SK-MEL-5 (cell line): ENCODE measurements at places on chromosomes 7 and 10.

DNA sequence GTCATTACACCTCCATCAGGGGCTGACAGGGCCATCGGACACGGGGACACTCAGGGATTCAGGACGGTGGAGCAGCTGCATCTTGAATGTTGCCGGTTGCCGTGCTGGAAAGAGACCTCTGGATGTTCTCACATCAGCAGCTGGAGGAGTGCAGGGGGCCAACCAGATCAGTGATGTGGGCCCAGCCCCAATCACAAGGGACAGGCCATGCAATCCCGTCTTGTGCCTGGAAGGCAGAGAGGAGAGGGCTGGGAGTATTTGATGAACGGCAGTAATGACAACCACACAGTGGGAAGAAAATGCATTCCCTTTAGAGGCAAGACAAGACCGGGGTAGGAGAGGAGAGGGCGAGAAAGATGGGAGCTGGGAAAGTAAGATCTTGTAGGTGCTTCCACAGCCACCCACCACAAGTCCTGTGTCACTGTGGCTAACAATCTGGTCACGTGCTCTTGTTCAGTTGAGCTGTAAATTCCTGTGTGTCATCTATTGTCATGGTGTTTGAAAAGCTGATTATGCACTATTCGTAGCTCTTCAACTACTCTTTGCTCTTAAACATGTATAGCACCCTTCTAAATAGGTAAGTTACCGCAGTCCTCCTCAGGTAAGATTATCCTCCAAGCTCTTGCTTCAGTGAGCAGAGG, 85.9 kb upstream of the LEP start:
- DNase-seq = no peak

GRCh38 chr10:18793951-18794350, 134.7 kb downstream of the ARL5B start:
- peak; percentile 46 for DNase-seq

GRCh38 chr10:127117125-127117524, 79.3 kb downstream of the INSYN2A start:
- DNase-seq = peak; percentile 5

DNA sequence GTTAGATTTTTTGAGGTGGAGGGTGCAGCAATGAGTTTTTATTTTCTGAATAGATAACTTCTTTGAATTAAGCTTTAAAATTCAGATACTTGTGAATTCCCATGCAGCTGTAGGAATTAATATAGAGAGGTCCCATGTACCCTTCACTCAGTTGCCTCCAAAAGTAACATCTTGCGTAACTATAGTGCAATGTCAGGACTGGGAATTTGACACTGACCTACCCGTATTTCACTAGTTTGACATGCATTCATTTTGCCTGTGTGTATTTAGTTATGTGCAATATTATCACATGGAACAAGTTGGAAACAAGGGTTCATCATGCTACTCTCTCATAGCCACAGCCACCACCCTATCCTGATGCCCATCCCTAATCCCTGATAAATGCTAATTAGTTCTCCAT, 147.1 kb upstream of the IGFBP3 start:
- no peak for DNase-seq

DNA sequence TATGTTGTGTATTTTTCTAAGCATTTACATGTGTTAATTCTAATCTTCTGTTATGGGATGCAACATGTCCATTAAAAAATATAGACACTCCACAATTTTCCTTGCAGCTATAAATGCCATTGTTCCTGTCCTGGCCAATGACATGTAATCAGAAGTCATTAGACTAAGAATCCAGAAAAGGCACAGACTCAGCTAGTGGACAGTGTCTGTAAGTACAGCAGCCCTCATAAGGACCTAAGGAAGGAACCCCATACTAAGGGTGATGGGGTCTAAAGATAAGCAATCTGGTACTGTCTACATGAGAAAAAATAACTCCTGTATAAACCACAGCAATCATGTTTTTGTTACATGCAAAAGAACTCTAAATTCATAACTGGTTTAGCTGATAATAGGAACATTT, 115.9 kb downstream of the GPR85 start:
- DNase-seq = peak; percentile 46

GRCh38 chr7:43041105-43041504, 71.3 kb upstream of the HECW1 start:
- no peak for DNase-seq

GRCh38 chr7:40859076-40859475, 724.3 kb downstream of the SUGCT start:
- no peak for DNase-seq

DNA sequence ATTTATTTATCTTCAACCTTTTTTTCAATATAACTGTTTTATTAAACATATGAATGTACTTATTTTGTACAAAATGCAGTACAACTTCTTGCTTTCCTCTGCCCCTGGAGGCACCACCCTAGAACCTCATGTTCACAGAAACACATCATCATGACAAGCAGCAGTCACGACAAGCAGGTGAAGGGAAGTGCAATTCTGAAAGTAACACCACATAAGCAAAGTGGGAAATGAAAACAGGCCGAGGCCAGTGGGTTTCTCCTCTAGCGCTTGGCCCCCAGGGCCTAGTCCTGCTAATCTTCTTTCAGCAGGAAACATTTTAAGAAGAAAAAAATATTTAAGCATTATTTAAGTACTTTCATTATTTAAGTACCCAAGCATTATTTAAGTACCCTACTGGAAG, 598.1 kb downstream of the SH2D4B start:
- DNase-seq = no peak

GRCh38 chr7:80373429-80374032, 138.3 kb downstream of the GNAT3 start:
- no peak for DNase-seq

GRCh38 chr10:69119896-69120295, 4.1 kb upstream of the VPS26A start:
- DNase-seq = no peak

GRCh38 chr7:128033246-128033645, 2.0 kb upstream of the LRRC4 start:
- no peak for DNase-seq

DNA sequence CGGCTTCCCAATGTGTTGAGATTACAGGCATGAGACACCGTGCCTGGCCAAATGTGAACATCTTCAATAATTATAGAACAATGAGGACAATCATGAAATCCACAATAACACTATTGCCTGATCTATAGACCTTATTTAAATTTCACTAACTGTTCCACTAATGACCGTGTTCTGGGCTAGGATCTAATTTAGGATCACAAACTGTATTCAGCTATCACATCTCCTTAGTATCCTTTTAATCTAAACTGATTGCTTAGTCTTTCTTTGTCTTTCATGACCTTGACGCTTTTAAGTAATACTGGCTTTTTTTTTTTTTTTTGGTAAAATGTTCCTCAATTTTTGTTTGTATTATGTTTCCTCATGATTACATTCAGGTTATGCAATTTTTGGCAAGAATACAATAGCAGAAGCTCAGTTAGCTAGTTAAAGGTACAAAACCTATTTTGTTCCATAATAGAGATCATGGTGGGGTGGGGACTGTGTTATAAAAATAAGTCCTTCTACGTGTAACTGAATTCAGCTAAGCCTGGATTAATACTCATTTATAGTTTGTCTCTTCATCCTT, 158.4 kb downstream of the AOAH start:
- no peak for DNase-seq

- no peak for DNase-seq
These were observed 87.2 kb upstream of the PFKP start for GRCh38 chr10:2980116-2980515.

- peak; percentile 42 for DNase-seq
These were observed 11.2 kb downstream of the CTBP2 start for GRCh38 chr10:125149036-125149679.

DNA sequence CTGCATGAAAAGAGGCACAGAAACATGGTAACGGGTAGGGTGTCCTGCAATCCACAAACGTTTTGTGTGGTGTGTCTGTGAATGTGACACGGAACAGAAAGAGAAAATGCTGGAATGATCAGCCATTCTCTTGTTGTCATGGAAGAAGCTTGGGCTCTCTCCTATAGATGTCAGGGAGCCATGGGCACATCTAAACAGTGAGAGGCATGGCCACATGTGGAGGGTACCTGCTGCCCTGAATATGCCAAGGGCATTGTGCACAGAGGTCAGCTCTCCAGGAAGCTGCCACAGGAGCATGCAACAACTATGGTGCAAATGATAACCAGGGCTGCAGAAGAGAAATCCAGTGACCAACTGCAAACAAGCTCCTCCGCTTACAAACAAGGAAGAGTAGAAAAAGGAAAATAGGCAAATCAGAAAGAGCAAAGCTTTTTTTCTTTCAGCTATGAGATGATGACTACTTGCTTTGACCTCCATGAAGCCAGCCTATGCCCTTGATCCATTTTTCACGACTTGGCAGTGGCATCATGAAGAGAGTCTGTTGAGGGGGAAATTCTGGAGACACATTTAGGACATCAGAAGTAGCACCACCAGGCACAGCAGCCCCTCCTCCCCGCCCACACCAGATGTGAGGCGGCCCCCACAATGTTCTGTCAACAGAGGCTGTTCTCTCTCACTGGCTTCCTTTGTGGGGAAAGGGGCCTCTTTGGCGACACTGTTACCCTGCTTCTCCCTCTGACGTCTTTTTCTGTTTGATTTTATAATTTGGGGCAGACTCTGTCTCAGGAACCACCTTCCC, 4.8 kb upstream of the PDE1C start:
- no peak for DNase-seq

DNA sequence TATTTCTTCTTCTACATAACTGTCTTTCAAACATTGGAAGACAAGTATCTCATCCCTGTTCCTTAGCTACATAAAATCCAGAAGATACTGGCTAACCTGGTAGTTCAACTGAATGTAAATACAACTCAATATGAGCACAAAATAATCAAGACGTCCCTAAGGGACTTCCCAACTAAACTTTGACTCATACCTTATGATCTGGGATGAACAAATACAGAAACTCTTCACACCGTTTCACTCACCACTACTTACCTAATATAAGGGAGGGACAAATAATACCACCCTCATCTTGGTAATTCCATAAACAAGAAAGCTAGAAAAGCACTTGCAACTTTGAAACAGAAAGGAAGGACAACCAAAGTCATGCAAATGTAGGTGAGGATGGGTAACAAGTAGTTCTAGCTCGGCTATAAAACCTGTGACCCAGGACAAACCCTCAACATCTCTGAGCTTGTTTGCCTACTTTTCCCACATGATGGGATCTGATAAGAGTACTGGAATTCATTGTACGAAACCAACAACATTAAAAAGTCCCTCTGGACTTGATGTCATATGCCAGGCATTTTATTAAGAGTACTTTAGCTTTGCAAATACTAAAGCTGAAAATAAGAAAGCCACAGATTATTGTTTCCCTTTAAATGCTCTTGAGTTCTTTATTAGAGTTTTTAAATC, 121.9 kb downstream of the STRA8 start:
- DNase-seq = no peak

DNA sequence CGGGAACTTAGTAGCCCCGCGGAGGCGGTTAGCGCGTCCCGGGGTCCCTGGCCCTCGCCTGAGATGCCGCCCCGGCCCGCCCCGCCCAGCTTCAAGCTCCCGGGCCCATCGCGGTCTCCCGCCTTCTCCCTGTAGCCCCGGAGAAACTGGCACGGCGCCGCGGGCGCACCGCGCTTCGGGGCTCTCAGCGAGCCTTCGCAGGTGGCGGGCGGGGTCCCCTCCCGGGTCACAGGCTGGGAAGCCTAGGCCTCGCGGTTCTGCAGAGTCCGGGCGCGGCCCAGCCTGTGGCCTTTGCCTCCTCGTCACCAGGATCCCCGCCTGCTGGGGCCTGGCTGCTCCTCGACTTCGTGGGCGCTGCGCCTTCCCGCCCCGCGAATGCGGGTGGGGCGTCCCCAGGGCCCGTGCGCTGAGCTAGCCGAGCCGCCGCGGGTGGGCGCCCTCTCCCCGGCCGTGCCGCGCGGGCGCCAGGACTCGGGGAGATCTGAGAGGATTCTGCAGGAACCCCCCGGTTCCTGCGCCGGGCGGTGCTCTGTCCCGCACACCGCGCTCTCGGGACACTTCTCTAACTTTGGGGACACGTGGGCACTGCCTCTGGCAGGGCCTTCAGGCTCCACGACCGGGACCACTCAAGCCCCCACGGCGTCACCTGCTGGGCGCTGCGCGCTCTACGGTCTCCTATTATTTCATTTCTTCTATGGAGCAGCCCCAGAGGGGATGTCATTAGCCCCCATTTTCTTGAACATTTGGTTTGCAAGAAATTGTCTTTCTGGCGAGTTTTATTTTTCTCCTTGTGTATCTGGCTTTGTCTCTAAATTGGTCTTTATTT, 682 bp upstream of the RGS10 start:
- DNase-seq = peak; percentile 37

DNA sequence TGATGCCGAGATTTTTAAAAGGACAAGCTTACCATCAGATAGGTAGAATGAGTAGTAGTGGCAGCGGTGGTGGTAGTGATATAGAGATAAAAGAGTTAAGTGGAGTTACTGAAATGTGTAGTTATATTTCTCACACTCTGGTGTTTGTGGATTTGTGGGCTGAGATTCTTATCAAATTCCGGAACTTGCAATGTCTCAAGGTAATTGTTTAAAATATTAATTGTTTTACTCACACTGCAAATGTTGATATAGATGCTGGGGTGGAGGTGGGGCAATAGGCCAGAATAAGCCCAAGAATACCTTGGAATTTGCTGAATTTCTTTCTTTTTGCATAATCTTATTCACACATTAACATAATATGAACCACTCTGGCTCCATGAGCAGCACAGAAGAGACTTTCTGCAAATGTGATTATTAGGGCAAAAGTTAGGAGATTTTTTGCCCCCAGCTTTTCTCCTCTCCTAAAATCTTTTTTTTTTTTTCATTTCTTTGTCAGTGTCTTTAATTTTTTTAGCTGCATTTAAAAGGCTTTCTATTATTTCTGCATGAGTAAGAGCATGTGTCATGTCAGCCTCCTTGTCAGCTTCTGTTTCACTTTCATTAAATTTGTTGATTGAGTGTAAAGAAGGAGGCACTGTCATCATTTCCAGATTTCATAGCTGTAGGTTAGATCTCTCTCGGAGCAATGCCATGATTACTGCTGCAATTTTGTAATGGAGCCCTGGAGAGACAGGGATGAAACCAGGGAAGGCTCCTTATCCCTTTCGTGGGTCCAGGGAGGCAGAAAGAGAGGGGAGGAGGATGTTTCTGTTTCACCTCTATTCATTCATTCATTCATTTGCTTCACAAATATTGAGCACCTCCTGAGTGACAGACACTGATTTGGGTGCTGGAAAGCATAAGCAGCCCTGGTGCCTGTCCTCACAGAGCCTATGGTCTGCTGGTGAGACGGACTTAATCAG, 13.1 kb upstream of the SGMS1 start:
- DNase-seq = no peak

DNA sequence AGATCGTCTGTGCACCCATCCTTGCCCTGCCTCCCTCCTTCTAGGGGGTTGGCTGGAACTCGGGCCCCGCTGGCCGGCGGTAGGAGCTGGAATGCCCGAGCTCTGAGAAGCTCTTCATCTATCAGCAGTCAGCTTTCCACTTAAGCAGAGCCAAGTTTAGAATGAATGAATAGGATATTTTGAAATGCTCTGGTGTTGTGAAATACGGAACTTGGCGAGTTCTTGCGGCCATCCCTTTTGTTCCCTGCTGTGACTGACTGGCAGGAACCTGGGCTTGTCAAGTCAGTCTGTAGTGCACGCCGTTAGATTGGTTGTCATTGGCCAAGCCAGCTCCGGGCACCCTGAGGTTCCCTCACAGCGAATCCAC, 33.3 kb downstream of the FOXK1 start:
- DNase-seq = no peak
